ENCODE measurements at places on chromosomes 12 and 14. TPM values are rescaled to one million over a fixed set of nuclear protein-coding genes. Genes with fewer than 3 reads are reported as not detected.

TMEM119 gene
- 15.9 TPM for total RNA-seq

RAD9B gene
- total RNA-seq: 0.57 TPM

SAV1 gene
- 27.4 TPM for total RNA-seq

ANKS1B gene
- 9.6 TPM for total RNA-seq

KICS2 gene
- total RNA-seq: 17.2 TPM

SRRM4 gene
- total RNA-seq: not detected

PDE6H gene
- total RNA-seq: not detected

KRT8 gene
- 815 TPM for total RNA-seq

CMKLR1 gene
- total RNA-seq: 5.2 TPM

PPP4R4 gene
- 0.60 TPM for total RNA-seq

SPSB2 gene
- 9.9 TPM for total RNA-seq

ASCL1 gene
- total RNA-seq: not detected

ZDHHC22 gene
- not detected for total RNA-seq

IRAK3 gene
- 23.1 TPM for total RNA-seq

OR6C2 gene
- 1.2 TPM for total RNA-seq

SUSD6 gene
- total RNA-seq: 41.6 TPM

LYZ gene
- total RNA-seq: 28.5 TPM

STX2 gene
- 12.4 TPM for total RNA-seq

AMHR2 gene
- total RNA-seq: not detected

KLRK1 gene
- 7.6 TPM for total RNA-seq

RFLNA gene
- total RNA-seq: 1.1 TPM

CRACR2A gene
- 27.3 TPM for total RNA-seq

LTBR gene
- total RNA-seq: 167 TPM

NTS gene
- total RNA-seq: not detected

ERP27 gene
- 122 TPM for total RNA-seq

KCNA5 gene
- 0.13 TPM for total RNA-seq

SOAT2 gene
- 0.18 TPM for total RNA-seq

GPRC5A gene
- total RNA-seq: 26.2 TPM

TBX5 gene
- 0.10 TPM for total RNA-seq

KERA gene
- not detected for total RNA-seq

NANOG gene
- 2.5 TPM for total RNA-seq

ANO2 gene
- total RNA-seq: 4.2 TPM

HSPB8 gene
- total RNA-seq: 53.8 TPM

ACSM4 gene
- total RNA-seq: not detected

COCH gene
- total RNA-seq: 7.3 TPM

BATF gene
- total RNA-seq: 19.4 TPM

PLEKHH1 gene
- 46.3 TPM for total RNA-seq

ARMH4 gene
- 2.9 TPM for total RNA-seq

NGB gene
- total RNA-seq: not detected

MAP1LC3B2 gene
- not detected for total RNA-seq

KNTC1 gene
- 21.6 TPM for total RNA-seq

DDHD1 gene
- total RNA-seq: 34.1 TPM

METTL1 gene
- total RNA-seq: 50.1 TPM

SLC15A5 gene
- not detected for total RNA-seq

SLC25A47 gene
- total RNA-seq: not detected

CCDC38 gene
- total RNA-seq: not detected

MIP gene
- total RNA-seq: not detected

AKAP6 gene
- total RNA-seq: 16.5 TPM

CISTR gene
- not detected for total RNA-seq

CIT gene
- 4.1 TPM for total RNA-seq

CEP83 gene
- total RNA-seq: 29.5 TPM

SLC39A2 gene
- 0.83 TPM for total RNA-seq

RFX4 gene
- not detected for total RNA-seq

CLEC2D gene
- 32.6 TPM for total RNA-seq

BICDL1 gene
- total RNA-seq: 17.2 TPM

EML5 gene
- 2.0 TPM for total RNA-seq

CHGA gene
- total RNA-seq: not detected

NRXN3 gene
- total RNA-seq: 6.7 TPM

TMTC1 gene
- total RNA-seq: 48.3 TPM

All from ureter (tissue), 1 donor.